Urothelium cell line (cell line): ENCODE measurements at places on chromosomes 5 and 9.

GRCh38 chr9:107198718-107199117, 84.4 kb upstream of the RAD23B start:
- no peak for DNase-seq

DNA sequence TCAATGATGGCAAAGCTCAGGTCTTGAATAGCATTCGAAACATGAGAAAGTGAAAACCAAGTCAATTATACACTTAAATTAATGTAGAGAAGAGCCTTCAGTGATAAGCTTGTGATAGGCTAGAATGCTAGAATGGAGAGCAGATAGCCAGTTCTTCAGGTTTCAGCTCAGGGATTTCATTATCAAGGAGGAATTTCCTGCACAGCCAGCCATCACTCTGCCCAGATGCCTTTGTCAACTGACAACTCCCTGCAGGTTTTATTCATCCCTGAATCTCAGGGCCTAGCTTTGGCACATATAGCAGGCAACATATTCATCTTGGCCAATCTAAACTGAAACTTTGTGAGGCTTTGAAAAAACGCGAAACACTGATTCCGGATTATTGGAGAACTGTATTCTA, 199.3 kb upstream of the CDH6 start:
- no peak for DNase-seq

- no peak for DNase-seq
These were observed 27.8 kb upstream of the TNFSF8 start for GRCh38 chr9:114958021-114958843.

GRCh38 chr9:98833090-98833956, 25.9 kb downstream of the GALNT12 start:
- DNase-seq, result no peak

DNA sequence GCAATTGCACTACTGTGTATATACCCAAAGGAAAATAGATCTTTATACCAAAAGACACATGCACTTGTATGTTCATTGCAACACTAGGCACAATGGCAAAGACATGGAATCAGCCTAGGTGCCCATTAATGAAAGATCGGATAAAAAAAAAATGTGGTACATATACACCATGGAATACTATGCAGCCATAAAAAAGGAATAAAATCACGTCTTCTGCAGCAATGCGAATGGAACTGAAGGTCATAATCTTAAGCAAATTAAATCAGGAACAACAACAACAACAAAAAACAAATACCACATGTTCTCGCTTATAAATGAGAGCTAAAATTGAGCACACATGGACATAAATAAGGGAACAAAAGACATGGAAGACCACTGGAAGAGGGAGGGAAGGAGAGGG, 266.7 kb upstream of the CDH18 start:
- DNase-seq, result no peak

DNA sequence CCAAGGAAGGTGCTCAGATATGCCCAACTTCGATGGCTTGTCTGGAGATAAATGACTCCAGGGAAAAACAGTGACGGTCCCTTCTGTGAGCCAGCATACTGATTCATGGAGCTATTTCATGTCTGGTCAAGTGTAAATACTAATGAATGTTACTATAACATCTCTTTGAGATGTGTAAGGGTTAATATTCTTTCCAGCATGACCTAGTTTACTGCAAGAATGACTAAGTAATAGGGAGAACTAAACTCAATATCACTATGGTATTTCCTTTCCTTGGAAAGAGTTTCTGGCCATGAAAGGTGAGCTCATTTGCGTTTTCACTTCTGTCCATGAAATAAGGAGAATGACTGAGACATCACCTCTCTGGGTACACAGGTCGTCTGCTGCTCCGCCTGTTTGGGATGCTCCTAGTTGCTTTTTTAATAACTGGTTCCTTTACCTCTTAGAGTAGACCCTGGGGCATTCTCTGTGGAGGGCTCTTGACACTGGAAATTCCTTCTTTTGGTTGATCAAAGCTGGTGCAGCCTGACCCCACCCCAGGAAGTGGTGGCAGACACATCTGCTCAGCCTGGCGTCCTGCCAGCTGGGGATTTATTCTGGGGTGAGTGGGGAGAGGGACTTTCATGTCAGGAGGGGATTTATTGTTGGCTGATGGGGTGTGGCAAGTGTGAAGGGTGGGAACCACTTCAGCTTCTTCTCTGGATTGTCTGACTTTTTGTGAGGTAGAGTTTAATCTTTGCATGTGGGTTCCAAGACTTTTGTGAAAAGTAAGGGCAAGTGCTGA, 250.0 kb upstream of the MPDZ start:
- peak; percentile 4 for DNase-seq

DNA sequence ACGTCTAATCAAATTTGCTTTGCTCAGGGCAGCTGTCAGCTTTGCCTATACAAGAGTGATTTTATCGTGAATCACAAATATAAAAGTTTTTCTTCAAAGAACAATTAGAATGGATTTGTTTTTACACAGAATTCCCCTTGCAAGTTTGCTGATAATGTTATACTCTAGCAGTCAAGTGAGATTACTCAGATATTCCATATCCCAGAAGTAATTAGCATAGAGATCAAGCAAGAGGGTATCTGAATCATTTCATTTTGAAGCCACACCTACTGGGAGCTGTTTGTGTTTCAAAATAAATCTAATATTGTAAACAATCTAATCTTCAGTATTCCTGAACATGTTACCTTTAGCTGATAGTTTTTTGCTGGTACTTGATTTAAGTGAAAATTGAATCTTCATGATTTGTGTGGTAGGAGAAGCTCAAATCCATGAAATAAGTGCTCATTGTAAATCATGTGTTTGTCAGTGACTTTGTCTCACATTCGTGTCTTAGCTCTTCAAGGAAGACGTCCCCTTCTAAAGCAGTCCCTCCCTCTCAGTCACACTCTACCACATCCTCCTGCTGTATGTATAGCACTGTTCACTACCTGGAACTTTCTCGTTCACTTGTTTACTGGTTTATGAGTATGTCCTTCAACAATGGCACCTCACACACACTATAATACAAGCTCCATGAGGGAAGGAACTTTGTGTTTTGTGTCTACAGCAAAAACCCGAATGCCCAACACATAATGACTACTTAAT, 3.3 kb upstream of the TTC39B start:
- no peak for DNase-seq

GRCh38 chr5:72451741-72452505, 55.3 kb downstream of the ZNF366 start:
- no peak for DNase-seq

DNA sequence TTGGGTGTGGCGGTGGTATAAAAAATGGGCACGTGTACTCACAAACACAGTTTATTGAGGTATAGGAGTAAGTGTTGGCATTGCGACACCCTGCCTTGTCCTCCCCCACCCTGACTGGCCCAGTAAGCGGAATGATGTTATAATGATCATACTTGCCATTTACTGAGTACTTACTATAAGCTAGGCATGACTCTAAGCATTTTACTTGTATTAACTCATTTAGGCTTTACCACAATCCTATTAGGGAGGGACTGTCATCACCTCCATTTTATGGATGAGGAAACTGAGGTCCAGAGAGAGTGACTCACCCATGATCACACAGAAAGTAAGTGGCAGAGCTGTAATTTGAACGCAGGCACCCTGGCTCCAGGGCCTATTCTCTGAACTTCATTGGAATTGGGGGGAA, 2.3 kb downstream of the SMIM3 start:
- DNase-seq, result no peak
